ENCODE measurements at places on chromosomes 7 and 10. TPM values are rescaled to one million over a fixed set of nuclear protein-coding genes. Genes with fewer than 3 reads are reported as not detected.

The CADPS2 gene
- total RNA-seq: 44.3 TPM

The GRID2IP gene
- total RNA-seq: not detected

The CLRN3 gene
- not detected for total RNA-seq

The CHAT gene
- not detected for total RNA-seq

The THSD7A gene
- total RNA-seq: 36.6 TPM

The PPP1R17 gene
- total RNA-seq: not detected

The SPAM1 gene
- total RNA-seq: not detected
